ENCODE measurements at places on chromosomes 4 and X. TPM values are rescaled to one million over a fixed set of nuclear protein-coding genes. Genes with fewer than 3 reads are reported as not detected.

The SH3TC1 gene
- 2.0 TPM for total RNA-seq

The ZMAT1 gene
- total RNA-seq = 0.66 TPM

The SMIM10L2A gene
- total RNA-seq = 0.50 TPM

The AKAP4 gene
- not detected for total RNA-seq

The BLTP1 gene
- total RNA-seq = 81.8 TPM

The ABCG2 gene
- total RNA-seq = 2.3 TPM

The SLC9A7 gene
- 45.4 TPM for total RNA-seq

The SMARCA5 gene
- total RNA-seq = 39.5 TPM

The PWWP3B gene
- 35.0 TPM for total RNA-seq

The IL1RAPL1 gene
- total RNA-seq = 11.5 TPM

The RASSF6 gene
- not detected for total RNA-seq

The TMA16 gene
- 38.0 TPM for total RNA-seq

The FDCSP gene
- not detected for total RNA-seq

The PNMA6A gene
- 3.5 TPM for total RNA-seq

The MUC7 gene
- total RNA-seq = not detected

The SLITRK2 gene
- under 0.01 TPM for total RNA-seq

The PRAF2 gene
- 9.1 TPM for total RNA-seq

The PDCL2 gene
- total RNA-seq = not detected

The DDX53 gene
- not detected for total RNA-seq

The AADAT gene
- 4.6 TPM for total RNA-seq

The CDX4 gene
- not detected for total RNA-seq

The CFI gene
- 3.0 TPM for total RNA-seq

The TLR2 gene
- total RNA-seq = 0.44 TPM

The CASK gene
- total RNA-seq = 49.1 TPM

The NHS gene
- 2.3 TPM for total RNA-seq

The SATL1 gene
- under 0.01 TPM for total RNA-seq

The NCAPG gene
- 22.2 TPM for total RNA-seq

The NDNF gene
- total RNA-seq = 0.55 TPM

The SH3D19 gene
- total RNA-seq = 18.4 TPM

The JAKMIP1 gene
- total RNA-seq = not detected

The GABRG1 gene
- total RNA-seq = not detected

The NSUN7 gene
- 1.1 TPM for total RNA-seq

The TLL1 gene
- under 0.01 TPM for total RNA-seq

The PAGE4 gene
- not detected for total RNA-seq

The CLNK gene
- total RNA-seq = not detected

The ADH4 gene
- total RNA-seq = not detected

The PSAPL1 gene
- total RNA-seq = not detected

The NUDT10 gene
- total RNA-seq = 6.3 TPM

The TMPRSS11F gene
- not detected for total RNA-seq
